ENCODE measurements at places on chromosomes 5 and 9. TPM values are rescaled to one million over a fixed set of nuclear protein-coding genes. Genes with fewer than 3 reads are reported as not detected.

DNA sequence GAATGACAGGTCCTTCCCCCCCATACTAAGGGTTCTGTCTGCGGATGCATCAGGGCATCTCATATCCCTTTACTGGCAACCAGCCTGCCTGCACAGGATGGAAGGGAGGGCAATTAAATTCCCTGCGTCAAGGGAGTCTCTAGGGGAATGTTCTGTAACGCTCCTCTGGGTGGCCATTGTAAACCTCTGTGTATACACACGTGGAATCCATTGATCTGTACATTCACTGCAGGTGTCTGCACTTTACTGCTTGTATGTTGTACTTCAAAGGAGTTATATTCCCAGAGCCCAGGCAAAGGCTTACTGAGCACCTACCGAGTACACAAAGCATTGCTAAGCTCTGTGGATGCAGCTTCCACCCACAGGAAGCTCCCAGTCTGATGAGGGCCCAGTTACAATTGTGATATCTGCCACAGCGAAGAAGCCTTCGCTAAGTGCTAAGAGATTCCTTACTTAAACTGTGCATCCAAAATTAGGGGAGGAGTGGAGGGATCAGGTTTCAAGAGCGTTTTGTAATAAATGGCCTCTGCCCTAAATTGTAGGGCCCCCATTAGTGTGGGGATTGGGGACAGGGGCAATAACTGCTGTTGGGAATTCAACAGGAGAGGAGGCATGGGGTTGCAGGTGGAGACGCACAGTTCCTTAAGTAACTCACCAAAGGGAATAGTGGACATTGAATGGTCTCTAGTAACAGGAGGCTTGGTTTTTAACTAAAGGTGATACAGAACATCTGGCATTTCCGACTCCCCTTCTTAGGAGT, 1.5 kb upstream of the RETREG1 start:
- no peak for DNase-seq

The ENTPD8 gene
- total RNA-seq, result not detected

DNA sequence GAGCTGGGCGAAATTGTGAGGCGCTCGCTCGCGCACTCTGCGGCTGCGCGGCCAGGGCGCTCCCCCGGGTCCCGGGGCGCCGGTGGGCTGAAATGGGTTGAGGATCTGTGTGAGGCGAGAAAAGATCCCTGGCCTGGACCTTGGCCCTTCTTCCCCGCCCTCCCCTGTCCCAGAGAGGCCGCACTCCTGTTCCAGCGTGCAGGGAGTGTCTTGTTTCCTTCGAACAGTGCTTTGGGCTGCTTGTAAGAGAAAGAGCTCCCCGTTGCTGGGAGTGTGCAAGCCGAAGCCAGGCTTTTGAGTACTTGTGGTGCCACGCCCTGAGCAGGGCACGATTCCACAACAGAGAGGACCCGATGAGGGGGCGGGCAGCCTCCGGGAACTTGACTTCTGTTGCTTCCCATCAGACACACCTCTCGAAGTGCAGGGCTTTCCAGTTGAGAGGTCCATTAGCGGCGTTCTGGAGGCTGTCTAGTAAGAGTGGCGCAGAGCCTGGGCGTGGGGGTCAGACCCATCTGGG, 535 bp downstream of the DOLPP1 start:
- DNase-seq, result no peak

The FAM219A gene
- 22.9 TPM for total RNA-seq

GRCh38 chr5:132504746-132505145, 14.2 kb upstream of the IRF1 start:
- DNase-seq, result no peak

GRCh38 chr5:154403234-154403633, 42.6 kb upstream of the SAP30L start:
- DNase-seq, result no peak

The BTNL8 gene
- total RNA-seq, result 0.58 TPM

The TTC23L gene
- total RNA-seq, result not detected

DNA sequence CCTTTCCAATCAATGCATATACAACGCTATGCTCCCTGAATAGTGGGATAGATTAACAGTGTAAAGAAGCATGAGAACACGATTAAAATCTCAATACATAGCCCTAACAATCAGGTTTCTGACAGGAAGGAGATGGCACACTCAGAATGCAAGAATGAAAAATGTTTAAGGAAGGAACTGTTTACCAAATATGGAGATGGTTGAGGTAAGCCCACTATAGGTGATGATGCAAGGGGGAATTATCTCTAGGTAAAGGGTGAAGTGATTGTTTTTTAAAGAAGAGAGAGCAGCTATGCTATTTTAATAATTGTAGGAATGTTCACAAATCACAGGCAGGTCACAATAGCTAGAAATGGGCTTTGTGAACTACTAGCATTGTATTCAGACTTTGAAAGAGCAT, 302.4 kb downstream of the CHSY3 start:
- DNase-seq, result no peak

The FAXDC2 gene
- total RNA-seq, result 23.5 TPM

Measured in left ventricle myocardium inferior (tissue), 1 donor.